GF-D8 (cell line): ENCODE measurements at places on chromosomes 7 and 10.

- DNase-seq: no peak
Measured at GRCh38 chr7:82674268-82674667, 230.7 kb upstream of the CACNA2D1 start.

GRCh38 chr7:80623503-80624252, 14.8 kb upstream of the CD36 start:
- no peak for DNase-seq

- no peak for DNase-seq
Measured at GRCh38 chr10:77850620-77851231, 75.8 kb downstream of the DLG5 start.

GRCh38 chr7:87853237-87853864, 22.8 kb downstream of the SLC25A40 start:
- DNase-seq: no peak

GRCh38 chr7:154743206-154743605, 259.7 kb downstream of the PAXIP1 start:
- no peak for DNase-seq

DNA sequence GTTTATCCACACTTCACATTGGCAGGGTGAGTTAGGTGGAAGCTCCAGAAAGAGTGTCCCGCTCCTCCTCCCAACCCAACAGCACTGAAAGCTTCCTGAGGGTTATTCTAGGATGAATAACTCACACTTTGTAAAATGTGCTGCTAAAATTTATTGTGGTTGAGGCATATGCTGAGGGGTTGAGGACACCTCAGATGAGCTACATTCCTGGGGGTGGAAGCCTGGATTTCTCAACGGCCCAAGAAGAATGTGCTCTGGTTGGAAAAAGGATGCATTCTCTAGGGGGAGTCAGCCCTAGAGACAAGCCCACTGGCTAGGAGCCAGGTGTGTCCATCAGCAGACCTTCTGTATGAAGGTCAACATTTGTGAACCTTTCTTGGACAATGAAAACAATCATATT, 91.5 kb upstream of the PDE1C start:
- no peak for DNase-seq

DNA sequence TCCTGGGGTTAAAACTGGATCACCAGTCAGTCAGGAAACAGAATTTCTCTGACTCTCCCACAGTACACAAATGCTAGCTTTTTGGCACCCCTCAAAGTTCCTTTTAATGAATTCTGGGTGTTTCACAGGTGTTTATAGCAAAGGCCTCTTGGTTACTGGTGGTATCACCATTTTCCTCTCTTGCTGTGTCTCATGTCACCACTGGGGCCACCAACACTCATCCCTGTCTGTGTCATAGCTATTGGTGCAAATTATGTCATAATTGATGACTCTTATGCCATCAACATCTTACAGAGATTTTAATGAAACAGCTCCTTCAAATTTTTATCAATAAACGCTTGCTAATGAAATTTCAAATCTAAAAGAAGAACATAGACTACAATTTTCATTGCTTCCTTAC, 27.7 kb upstream of the OSBPL3 start:
- DNase-seq: no peak

DNA sequence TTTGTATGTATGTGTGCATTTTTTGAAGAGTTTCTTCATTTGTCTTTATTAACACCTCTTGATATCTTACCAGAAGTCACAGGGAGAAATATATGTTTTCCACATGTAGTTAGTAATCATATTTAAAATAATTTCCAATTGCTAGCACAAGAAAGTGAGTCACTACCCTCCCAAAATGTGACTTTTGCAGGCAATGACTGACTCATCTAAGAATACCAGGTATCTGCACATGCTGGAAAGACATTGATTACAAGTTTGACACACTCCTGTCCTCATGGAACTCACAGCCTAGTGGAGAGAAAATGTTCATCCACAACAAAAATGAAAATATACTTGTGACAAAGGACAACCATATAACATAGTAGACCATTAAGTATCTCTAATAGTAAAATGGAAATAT, 82.9 kb downstream of the SEMA3D start:
- DNase-seq: no peak

- no peak for DNase-seq
Measured at GRCh38 chr10:48447356-48448215, 141.1 kb downstream of the MAPK8 start.

GRCh38 chr10:86657396-86658011, 3.2 kb downstream of the OPN4 start:
- DNase-seq: no peak

- DNase-seq: no peak
Measured at GRCh38 chr7:12583922-12584321, 13.4 kb downstream of the SCIN start.

DNA sequence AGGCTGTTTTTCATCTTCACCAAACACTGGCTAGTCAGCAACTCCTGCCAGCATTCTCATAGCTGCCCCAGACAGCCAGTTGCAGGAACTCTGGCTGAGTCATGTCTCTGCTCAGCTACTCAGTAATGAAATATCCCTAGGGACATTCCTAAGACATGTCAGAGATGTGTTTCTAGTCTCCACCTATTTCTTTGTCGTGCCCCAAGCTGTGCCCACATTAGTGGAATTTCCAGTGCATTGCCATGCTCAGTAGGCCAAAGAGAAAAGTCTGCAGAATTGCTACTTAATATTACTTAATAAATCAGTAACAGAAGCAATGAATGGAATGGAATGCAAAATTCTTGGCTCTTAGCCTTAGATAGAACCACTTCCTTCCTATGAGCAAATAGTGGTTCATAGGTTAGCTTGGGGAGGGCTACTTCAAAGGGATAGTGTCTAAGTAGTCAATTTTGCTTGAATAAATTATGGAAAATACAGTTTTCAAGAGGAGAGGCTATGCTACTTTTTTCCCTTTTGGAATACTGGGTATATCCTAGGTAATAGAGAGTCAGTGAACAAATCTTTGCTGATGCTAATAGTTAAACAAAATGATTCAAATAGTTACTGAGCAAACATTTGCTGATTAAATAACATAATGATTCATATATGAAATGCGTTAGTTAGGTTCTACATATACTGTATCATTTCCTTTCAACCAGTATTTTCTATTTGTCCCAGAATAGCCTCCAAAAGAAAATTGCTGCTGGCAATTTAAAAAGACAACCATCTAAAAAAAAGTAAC, 23.6 kb upstream of the SEMA3C start:
- DNase-seq: no peak

DNA sequence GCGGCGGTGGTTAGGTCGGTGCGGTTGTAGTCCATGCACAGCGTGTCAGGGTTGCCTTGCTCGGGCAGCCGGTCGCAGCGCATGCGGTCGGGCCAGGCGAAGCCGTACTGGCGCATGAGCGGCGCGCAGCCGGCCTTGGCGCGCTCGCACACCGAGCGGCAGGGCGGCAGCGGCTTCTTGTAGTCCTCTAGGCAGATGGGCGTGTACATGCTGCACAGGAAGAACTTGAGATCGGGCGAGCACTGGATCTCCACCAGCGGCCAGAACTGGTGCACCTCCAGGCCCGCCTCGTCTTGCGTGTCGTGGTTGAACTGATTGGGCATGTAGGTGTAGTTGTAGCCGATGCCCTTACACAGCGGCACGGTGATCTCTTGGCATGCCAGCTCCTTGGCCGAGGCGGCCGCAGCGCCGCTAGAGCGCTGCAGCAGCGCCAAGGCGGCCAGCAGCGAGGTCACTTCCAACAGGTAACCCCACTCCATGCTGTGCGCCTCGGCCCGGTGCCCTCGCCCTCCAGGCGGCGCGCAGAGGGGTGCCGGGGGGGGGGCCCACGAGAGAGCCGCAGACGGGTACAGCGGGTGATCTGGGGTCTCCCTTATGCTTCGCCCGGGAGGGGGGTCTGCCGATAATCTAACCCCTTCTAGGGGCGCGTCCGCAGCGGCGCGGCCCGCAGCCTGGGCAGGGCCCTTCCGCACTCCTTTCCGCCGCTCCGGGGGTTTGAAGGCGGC, 983 bp downstream of the FZD8 start:
- peak; percentile 39 for DNase-seq
